ENCODE measurements at places on chromosomes 13 and 19. TPM values are rescaled to one million over a fixed set of nuclear protein-coding genes. Genes with fewer than 3 reads are reported as not detected.

Gene AP1M2
- total RNA-seq: 0.63 TPM

Gene CEACAM7
- not detected for total RNA-seq

Gene RNU6-9
- not detected for total RNA-seq

Gene RASIP1
- 0.10 TPM for total RNA-seq

Gene LILRA5
- total RNA-seq: 191 TPM

Gene ZBTB45
- 2.7 TPM for total RNA-seq

Gene PLVAP
- 0.63 TPM for total RNA-seq

Gene P2RY11
- 8.3 TPM for total RNA-seq

Gene ZNF506
- 71.5 TPM for total RNA-seq

Data from mononuclear cell (primary cell).